Endothelial cell of umbilical vein (primary cell): ENCODE measurements at places on chromosomes 11 and 22. TPM values are rescaled to one million over a fixed set of nuclear protein-coding genes. Genes with fewer than 3 reads are reported as not detected.

DNA sequence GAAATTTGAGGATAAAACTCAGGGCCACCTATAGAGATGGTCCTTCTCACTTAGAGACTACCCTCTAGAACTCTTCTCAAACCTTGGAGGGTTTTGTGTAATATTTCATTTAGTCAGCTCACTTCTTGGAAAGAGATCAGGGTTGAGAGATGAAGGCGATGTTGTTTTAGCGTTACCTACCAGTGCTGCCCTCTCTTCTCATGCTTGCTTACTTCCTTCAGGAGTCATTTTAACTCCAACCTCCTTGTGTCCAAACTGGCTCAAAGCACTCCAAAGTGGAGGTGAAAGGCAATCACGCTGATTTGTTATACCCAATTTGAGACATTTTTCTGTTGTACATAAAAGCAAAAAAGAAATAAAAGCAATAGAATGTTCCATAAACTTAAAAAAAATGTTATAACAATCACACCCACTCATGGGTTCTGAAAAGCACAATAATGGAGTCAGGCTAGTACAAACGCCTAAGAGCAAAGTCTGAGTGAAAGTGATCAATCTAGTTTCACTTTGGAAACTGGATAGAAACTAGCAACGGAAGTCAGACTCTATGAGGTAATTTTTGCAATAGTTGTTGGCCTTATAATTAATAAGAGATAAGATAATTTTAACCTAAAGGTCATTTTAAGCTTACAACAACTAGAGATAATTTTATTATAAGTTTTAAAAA is 117.1 kb downstream of the MRTFA start:
- DNase-seq, result no peak

The TSGA10IP gene
- polyA plus RNA-seq, result not detected in 2 replicates

The CCDC86 gene
- polyA plus RNA-seq, result 29.8 and 32.3 TPM in 2 replicates

The ENTHD1 gene
- polyA plus RNA-seq, result not detected in 2 replicates
